ENCODE measurements at places on chromosomes 16 and 17. TPM values are rescaled to one million over a fixed set of nuclear protein-coding genes. Genes with fewer than 3 reads are reported as not detected.

Gene CHRNE
- 0.33 TPM for total RNA-seq

Gene PARD6A
- 14.0 TPM for total RNA-seq

Gene ZNF594
- total RNA-seq: 7.0 TPM

Gene ASGR2
- not detected for total RNA-seq

Gene KRTAP16-1
- not detected for total RNA-seq

Gene MVP
- 167 TPM for total RNA-seq

Gene GP2
- not detected for total RNA-seq

Gene GRB7
- 0.40 TPM for total RNA-seq

Gene NTN1
- not detected for total RNA-seq

Gene KRTAP4-5
- not detected for total RNA-seq

Data from activated CD4-positive, alpha-beta memory T cell treated with anti-CD3 and anti-CD28 coated beads, Interleukin-2, amount 10 ng/mL, durations not matched to agents 7 days and 5 days (primary cell).